SK-MEL-5 (cell line): ENCODE measurements at places on chromosomes 6 and 20. TPM values are rescaled to one million over a fixed set of nuclear protein-coding genes. Genes with fewer than 3 reads are reported as not detected.

- DNase-seq, result no peak
Measured at GRCh38 chr6:41409489-41409888, 74.1 kb downstream of the NCR2 start.

DNA sequence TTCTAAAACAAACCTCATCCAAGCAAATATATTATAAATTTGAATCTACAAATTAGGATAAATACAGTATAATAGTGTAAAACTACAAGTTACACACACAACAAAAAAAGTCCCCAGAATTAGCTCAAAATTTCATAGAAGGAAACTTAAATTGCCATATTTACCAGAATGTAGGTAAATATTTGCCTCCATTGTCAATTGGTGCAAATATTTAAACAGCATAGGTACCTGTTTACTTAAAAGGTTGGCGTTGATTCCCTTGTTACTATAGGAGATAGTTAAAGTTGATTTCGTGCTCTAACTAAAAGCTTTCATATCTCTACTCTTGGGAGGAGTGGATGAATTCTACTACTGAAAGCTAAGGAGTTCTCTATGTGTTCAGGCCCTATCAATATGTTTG, 111.6 kb upstream of the TENT5A start:
- DNase-seq, result no peak

DNA sequence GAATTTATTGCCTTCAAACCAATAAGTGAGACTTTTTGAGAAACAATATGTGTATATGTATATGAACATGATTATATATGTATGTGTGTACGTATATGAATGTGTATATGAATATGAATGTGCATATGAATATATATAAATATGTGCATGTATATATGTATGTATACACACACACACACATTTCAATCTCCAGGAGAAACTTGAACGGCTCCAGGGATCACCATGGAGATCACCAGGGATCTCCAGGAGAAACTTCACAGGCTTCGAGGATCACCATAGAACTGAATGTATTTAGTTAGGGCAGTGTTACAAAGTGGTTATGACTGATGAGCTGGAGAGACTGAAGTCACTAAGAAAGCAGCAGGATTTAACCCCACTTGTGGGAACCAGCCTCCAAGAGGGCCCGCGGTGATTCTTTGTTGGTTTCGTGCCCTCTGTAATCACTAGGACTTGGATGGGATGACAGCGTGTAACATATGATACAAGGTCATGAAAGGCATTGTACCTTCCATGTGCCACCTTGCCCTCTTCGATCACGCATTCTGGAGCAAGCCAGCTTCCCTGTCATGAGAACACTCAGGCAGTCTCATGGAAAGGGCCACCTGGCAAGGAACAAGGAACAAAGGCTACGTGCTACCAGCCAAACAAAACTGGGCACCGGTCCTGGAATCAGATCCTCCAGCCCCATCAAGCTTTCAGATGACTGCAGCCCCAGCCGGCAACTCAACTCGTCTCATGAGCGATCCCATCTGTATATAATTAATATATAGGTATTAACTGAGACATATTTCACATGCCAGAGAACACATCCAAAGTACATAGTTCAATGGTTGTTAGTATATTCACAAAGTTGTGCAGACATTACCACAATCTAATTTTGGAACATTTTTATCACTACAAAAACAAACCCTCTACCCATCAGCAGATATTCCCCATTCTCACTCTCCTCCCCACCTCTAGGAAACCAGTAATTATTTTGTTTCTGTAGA, 8.6 kb downstream of the FAM50B start:
- no peak for DNase-seq

- no peak for DNase-seq
Measured at GRCh38 chr6:136371959-136372358, 82.3 kb upstream of the BCLAF1 start.

DNA sequence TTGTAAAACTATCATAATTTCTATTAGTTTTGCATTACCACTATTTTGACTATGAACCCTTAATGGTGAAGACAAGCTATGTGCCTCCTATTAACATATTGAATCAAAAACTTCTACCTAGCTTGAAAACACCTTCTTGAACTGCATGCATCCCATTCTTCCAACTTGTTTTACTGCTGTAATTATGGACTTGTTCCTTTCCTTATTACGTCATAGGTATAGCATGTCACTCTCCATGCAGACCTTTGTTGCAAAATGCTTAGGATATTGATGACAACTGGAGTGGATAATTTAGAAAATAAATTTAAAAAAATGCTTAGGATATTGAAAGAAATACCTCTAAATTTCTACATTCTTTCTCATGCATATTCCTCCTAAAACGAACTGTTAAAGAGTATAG, 219.3 kb downstream of the KCNQ5 start:
- no peak for DNase-seq

- DNase-seq, result no peak
Measured at GRCh38 chr6:169132352-169132940, 121.2 kb downstream of the THBS2 start.

- DNase-seq, result no peak
Measured at GRCh38 chr20:9360431-9360830, 154.0 kb upstream of the LAMP5 start.

GRCh38 chr6:145233955-145234354, 501.4 kb downstream of the EPM2A start:
- no peak for DNase-seq

- no peak for DNase-seq
Measured at GRCh38 chr6:40312213-40313015, 274.8 kb downstream of the LRFN2 start.

DNA sequence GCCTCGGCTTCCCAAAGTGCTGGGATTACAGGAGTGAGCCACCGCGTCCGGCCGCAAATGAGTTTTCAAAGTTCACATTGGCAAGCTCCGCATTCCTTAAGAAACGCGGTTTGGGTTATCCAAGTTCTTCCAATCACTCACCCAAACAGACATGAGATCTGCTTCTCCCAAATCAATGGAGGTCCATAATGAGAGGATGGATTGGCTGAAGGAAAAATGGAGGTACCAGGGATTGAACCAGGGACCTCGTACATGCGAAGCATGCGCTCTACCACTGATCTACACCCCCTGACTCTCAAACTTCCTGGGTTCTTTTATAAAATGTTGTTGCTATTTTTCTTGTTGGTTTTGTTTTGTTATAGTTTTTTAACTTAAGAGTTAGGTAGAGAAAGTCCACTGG, 170.0 kb downstream of the GPX5 start:
- DNase-seq, result peak; percentile 19

Gene AARS2
- 21.7 and 22.2 TPM in 2 replicates for total RNA-seq

- no peak for DNase-seq
Measured at GRCh38 chr6:127303917-127304316, 37.3 kb downstream of the RNF146 start.

- no peak for DNase-seq
Measured at GRCh38 chr6:43060034-43060754, 763 bp downstream of the KLC4 start.

Gene GPX6
- not detected in 2 replicates for total RNA-seq

- DNase-seq, result no peak
Measured at GRCh38 chr20:62487561-62488354, 12.0 kb upstream of the GATA5 start.

DNA sequence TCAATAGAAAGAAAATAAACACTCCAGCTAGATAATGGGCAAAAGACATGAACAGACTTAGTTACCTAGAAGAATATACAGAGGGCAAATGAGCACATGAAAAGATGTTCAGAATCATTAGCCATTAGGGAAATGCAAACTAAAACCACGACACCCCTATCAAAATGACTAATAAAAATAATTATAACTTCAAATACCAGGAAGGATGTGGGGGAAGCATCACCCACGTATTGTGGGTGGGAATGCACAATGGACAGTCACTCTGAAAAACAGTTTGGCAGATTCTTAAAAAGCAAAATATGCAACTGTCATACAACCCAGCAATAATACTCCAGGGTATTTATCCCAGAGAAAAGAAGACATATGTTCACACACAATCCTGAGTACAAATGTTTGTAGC, 92.6 kb downstream of the DLL1 start:
- no peak for DNase-seq

DNA sequence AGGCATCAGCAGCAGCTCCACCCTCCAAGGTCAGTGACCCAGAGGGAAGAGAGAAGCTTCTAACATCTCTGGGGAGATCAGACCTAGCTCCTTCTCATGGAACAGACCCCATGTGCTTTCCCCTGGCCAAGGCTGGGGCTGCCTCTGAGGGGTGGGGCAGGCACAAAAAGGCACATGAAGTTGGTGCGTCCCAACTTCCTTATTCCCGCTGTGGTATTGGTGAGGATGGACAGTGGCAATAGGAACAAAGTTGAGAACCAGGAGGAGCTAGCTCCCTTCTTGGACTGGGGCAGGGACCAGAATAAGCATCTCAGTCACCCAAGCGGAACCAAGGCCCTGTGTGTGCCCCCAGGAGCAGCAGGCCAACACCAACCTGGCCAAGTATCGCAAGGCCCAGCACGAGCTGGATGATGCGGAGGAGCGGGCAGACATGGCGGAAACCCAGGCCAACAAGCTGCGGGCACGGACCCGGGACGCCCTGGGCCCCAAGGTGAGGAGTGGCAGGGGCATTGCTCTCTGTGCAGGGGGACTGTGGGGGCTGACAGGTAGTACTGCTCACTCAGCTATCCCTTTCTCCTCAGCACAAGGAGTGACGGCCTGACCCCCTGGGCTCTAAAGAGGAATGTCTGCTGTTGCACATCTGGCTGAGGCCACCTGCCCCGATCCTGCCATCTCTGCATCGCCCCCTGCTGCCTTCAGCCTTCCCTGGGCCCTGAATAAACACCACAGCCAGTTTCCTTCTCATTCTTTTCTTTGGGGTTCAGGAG, 46.1 kb downstream of the MYH7B start:
- peak; percentile 22 for DNase-seq

DNA sequence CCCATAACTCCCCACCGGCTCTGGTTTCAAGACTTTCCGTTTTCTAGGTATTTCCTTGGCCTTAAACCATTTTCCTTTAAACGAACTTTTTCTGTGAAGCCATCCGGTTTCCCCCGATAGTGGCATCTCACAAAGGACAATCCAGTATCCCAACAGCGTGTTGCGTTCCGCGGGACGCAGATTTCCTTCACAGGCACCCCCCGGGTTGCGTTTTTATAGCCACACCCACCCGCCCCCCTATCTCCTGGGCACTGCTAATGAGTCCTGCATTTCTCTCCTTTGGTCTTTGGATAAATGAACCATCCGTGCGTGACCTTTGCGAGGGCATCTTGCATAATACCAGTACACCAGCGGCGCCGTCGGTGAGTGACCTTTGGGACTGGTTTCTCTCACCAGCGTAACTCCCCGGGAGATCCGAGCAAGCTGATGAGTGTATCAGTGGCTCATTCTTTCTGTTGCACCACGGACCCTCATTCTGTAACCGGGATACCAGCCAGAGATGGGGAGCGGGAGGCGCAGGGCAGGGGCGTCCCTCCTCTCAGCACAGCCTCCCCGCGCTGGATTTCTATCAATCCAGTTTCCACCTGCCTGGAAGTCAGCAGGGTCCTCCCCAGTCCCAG, 586 bp upstream of the NQO2 start:
- no peak for DNase-seq

Gene LY6G5C
- 0.48 TPM in 1 of 2 replicates, not detected in the other for total RNA-seq

Gene RAB23
- 12.8 and 12.9 TPM in 2 replicates for total RNA-seq

DNA sequence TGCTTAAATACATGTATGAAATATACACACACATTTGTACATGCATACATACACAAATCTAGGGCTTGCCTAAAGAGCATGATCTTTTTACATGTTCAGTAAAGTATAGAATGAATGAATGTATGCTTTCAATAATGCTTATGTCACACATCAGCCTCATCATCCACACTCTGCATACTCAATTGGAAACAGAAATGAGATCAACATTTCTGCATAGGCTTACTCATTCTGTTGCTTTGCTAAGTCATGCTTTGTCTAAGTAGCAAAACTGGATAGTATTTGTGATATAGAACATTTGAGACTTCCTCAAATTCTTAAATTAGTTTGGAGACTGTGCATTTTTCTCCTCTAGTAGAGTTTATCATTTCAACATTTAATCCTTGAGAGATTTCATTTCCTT, 343.3 kb downstream of the ADGRB3 start:
- no peak for DNase-seq

DNA sequence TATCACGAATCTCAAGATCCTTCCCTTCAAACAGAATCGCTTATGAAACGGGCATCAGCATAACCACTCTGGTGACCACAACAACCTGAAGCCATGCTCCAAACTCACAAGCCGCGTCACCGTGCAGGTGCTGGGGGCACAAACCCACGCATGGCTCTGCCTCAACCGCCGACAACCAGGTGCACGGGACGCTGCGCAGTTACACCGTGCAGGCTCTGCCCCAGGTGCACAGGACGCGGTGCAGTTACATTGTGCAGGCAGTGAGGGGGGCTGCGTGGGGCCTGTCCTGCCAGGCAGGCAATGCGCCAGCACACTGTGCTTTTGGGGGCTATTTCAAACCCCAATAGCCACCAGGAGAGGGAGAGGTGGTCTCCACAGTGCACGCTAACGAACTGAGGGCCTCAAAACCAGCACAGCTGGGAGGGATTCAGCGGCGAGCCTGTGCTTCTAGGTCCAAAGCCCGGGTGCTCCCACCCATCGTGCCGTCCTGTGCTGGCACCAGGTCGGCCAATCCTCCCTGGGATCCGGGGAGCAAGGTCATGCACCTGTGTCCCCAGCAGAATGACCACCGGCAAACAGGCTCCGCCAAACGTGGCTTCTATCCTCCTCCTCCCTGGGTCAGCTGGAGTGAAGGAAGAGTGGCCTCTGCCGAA, 35.8 kb downstream of the ZBTB46 start:
- DNase-seq, result no peak
